OCI-LY7 (cell line): ENCODE measurements at places on chromosomes 3 and 15.
A peak's percentile ranks its signal among the peaks of the same experiment; 100 is the strongest.

DNA sequence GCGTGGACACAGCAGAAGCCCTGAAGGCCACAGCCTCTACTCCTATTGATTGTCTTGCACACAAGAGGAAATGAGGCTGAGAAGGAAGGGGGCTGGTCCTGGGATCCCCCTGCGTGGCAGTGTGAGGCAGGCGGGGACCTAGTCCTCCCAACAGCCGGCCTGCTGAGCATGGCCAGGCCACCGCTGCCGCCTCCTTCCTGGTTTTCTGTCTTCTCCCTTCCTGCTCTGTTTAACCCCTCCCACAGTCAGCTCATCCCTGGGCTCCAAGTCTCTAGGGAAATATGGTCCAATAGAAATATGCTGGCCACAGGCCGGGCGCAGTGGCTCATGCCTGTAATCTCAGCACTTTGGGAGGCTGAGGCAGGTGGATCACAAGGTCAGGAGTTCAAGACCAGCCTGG, 42.1 kb upstream of the HES1 start:
- DNase-seq = no peak

GRCh38 chr15:40070166-40070557, 31.2 kb upstream of the SRP14 start:
- DNase-seq = no peak

- peak; percentile 77 for DNase-seq
Observed at GRCh38 chr3:18900994-18901393, 247.3 kb upstream of the KCNH8 start.

DNA sequence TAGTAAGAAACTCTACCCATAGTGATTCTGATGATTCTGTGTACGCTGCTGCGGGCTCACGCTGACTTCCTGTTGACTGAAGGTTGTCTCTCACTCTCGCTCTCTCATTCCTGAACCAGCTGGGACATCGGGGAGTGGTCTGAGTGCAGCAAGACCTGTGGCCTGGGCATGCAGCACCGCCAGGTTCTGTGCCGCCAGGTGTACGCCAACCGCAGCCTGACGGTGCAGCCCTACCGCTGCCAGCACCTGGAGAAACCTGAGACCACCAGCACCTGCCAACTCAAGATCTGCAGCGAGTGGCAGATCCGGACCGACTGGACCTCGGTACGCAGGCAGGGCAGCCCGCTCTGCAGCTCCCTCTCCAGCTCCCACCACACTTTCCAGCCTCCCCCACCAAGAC, 63.6 kb upstream of the NR2E3 start:
- no peak for DNase-seq

GRCh38 chr3:182124187-182124586, 412.5 kb downstream of the SOX2 start:
- DNase-seq = no peak

- no peak for DNase-seq
Observed at GRCh38 chr3:110615454-110615853, 456.2 kb upstream of the NECTIN3 start.

DNA sequence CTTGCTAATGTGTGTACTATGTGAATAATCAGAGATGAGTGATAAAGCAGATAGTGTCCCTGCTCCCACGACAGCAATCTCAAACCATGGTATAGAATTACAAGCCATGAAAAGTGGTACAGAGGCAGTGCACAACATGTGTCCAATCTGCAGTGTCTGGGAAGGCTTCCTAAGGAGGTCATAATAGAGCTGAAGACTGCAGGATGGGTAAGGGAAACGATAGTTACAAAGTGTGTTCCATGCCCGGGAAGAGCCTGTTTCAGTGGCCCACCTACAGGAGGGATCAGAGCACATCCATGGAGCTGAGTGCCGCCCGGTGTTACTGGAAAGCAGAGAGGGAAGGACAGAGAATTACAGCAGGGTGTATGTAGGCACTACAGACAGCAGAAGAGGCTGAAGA, 48.9 kb downstream of the PAK2 start:
- DNase-seq = no peak

DNA sequence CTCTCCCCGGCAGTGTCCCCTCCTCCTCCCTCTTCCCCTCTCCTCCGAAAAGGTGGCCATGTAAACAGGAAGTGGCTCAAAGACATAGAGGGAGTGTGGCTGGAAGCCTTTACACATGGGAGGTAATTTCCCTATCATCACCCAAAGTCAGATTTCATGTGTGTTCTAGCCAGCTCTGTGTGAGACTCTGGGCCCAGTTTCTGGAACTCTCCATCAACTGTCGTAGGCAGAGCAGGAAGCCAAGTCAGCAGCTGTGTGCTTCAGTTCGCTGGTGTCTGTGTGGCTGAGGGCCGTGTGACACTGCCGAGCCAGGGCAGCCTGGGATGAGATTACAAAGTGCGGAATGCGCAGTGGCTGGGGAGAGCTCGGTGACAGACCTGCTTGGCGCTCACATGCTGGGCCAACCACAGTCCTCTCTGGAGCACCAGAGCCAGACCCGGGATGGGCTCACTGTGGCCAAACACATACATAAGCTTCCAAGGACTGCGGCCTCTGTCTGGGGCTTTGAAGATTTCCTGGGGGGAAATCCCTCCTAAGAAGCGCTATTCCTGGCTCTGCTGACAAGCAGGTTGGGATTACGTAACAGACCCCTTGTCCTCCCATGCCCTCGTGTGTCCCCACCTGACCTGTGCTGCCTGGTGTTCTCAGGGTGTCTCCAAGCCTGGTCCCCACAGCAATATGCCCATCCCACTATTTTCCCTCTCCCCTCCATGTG, 50.7 kb downstream of the UMPS start:
- DNase-seq = no peak

DNA sequence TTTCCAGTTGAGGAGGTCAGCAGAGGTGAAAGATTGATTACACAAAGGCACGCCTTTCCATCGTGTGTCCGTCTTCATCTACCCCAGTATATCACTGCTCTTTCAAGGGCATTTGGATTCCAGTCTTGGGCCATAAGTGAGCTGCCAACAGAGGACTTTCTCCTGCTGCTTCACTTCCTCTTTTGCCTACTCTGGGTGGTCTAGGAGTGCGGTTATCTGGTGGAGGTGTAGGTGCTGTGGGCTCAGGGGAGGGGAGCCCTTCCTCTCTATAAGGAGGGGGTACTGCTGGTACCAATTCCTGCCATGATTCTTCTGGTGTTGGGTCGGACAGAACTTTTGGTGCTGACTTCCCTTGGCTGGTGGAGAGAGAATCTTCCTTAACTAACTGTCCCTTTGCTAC, 83.1 kb upstream of the VEPH1 start:
- no peak for DNase-seq

DNA sequence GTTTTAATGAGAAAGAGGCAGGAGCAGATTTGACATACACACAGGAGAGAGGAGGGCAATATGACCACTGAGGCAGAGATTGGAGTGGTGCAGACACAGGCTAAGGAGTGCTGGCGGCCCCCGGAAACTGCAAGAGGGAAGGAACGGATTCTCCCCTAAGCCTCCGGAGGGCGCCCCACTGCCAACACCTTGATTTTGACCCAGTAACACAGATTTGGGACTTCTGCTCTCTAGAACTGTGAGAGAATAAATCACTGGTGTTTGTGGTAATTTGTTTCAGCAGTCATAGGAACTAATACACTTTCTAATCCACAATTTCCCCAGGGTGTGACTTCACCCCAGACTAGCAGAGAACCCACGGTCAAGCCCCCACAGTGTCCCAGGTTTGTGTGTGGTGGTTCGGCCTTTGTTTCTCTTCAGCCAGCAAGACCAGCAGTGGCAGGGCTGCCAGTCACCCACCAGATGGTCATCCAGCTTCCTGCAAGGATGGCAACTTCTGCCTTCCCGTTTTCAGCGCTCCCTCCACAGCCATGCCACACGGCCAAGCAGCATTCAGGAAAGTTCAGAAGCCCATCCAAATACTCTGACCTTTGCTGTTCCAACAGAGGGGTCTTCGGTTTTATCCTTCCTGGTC, 23.6 kb upstream of the TSPAN3 start:
- peak; percentile 12 for DNase-seq

DNA sequence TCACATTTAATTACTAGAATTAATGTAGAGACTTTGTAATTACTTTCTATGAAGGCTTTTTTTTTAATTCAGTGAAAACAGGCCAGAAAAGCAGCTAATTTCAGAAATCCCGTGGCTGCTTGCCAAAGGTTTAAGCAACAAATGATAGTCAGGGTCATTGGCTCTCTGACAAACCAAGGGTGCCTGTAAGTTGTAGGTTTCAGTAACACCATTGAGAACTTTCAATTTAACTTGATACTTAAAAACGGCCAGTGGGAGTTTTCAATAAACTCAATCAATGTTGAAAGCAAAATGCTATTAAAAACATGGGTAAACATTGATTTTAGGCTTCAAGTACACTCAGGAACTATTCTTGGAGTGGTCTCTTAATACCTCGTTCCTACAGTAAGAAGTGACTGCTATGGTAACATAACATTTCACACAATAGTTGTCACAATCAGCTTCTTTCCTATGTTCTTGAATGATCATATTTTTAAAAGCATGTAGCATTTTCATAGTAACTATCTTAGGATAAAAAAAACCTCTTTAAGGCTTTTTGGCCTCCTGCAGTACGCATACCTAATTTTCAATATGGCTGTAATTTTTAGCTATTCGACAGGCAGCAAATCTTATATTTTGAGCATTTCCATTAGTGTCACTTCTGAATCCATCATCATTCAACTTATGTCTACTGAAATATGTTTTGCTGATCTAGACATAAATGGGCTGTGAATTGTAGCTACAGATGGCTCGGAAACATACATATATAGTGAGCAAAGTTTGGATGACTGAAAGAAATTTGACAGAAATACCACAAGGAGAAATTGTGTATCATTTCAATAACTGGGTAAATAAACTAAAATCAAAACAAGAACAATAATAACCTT, 592.1 kb upstream of the GBE1 start:
- no peak for DNase-seq

- no peak for DNase-seq
Observed at GRCh38 chr3:108724101-108724500, 33.1 kb downstream of the RETNLB start.

- DNase-seq = peak; percentile 1
Observed at GRCh38 chr3:79517766-79518413, 249.9 kb downstream of the ROBO1 start.

DNA sequence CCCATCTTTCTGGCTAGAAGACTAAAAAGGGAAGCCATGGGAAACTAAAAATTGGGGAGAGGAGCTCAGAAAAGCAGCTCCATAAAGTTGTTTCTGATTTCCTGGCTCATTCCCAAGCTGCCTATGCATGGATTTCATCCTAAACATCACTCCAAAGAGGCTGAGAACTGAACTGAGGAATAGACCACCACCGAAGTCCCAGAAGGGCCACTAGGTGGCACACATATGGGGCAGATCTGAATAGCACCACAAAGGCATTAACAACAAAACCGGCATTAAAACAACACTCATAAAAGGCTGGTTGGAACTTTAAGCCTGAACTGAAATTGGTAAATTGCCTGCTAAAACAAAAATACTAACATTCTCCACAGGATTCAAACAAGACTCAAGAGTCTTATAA, 106.3 kb downstream of the PLD1 start:
- DNase-seq = peak; percentile 43

GRCh38 chr3:30162579-30162978, 443.8 kb upstream of the TGFBR2 start:
- no peak for DNase-seq

DNA sequence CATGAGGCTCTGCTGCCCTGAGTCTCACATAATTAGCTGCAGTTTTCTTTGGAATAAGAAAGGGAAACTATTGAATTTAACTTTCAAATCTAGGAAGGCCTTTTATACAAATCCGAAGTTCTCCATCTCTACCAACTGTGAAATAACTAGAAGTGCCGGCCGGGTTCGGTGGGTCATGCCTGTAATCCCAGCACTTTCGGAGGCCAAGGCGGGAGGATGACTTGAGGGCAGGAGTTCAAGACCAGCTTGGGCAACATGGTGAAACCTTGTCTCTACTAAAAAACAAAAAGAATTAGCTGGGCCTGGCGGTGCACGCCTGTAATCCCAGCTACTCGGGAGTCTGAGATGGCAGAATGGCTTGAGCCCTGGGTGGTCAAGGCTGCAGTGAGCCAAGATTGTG, 43.6 kb downstream of the COL8A1 start:
- DNase-seq = no peak

DNA sequence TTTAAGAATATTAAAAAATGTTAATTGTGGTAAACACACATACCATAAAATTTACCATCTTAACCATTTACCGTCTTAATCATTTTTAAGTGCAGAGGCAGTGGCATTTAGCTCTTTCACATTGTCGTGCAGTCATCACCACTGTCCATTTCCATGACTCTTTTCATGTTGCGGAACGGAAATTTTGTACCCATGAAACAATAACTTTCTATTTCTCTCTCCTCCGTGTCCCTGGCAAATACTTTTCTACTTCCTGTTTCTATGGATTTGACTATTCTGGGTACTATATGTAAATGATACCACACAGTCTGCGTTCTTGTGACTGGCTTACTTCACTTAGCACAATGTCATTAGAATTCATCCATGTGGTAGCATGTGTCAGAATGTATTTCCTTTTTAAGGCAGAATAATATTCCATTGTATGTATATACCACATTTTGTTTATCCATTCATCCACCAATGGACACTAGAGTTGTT, 27.9 kb downstream of the AKAP13 start:
- DNase-seq = peak; percentile 55

DNA sequence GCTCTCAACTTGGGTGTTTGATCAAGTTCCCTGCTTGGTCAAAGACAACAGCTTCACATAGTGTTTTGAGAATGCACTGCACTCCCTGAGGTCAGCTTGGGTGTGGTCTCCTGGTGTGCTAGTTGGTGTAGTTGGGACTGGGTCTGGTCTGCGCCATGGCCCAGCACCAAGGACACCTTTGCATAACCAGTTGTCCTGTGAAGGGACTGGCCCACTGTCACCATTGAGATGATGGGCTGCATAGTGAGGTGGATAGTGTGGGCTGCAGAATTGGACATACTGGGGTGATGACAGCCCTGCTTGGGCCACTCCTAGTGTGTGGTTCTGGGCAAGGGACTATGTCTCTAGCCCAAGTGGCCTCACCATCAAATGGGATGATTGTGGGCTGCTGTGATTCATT, 9.5 kb downstream of the RPSA start:
- no peak for DNase-seq

DNA sequence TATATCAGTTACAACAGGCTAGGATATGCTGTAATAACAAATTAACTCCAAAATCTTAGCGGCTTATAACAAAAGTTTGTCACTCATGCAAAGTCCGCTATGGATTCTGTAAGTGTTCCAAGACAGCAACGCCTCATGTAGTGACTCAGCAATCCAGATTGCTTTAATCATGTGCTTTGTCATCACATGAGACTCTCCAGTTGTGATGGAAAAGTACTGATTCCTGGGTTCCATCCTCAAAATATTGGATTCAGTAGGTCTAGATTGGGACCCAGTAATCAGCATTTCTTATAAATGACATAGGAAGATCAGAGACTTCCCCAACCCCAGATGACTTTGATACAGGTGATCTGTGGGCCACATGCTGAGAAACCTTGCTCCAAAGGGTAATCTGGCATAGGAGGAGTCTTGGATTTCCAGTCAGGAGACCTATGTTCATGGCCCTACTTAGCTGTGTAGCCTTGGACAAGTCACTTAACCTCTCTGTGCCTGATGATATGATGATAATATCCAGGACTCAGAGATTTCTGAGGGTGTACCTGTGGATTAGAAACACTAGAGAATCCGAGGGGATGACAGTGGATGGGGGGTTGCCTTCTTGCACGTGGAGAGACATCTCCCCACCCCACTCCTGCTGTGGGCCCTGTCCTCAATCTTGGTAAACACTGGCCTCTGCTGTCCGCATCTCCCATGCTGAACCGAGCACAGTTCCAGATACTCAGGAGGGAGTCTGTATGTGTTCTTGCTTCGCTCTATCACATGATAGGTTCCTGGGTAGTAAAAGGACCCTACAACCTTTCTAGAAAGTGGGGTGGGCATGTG, 65.5 kb downstream of the CORO2B start:
- DNase-seq = no peak
